ENCODE measurements at places on chromosomes 12 and 14.

GRCh38 chr14:60645126-60645741 lies 4.0 kb downstream of the SIX1 start:
- no peak for DNase-seq

GRCh38 chr14:52935833-52936232 lies 15.0 kb downstream of the FERMT2 start:
- DNase-seq, result no peak

DNA sequence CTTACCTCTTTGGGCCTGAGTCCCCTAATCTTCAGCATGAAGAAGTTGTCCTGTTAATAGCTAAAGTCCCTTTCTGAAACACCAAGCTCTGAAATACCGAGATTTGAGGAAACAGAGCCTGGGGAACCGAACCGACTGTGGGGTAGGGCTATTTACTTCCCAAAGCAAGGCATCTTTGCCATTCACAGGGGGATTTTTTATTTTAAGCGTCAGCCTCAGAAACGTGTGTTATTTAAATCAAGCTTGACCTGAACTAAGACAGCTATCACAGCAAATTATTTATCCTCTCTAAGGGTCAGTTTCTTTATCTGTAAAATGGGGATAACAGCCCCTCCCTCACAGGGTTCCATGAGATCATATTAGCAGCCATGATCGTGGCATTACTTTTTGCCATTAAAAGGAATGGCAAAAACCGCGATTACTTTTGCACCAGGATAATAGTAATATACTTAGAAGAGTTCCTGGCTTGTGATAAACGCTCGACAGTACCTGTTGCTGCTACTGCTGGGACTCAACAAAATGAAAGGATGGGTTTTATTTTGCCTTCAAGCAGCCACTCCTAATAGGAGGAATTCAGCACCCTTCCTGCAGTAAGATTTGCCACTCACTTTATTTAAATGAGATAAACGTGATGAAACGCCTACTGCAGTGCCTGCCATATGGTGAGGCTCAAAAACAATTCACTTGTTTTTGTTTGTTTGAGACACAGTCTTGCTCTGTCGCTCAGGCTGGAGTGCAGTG lies 1.3 kb upstream of the CORO1C start:
- no peak for DNase-seq

DNA sequence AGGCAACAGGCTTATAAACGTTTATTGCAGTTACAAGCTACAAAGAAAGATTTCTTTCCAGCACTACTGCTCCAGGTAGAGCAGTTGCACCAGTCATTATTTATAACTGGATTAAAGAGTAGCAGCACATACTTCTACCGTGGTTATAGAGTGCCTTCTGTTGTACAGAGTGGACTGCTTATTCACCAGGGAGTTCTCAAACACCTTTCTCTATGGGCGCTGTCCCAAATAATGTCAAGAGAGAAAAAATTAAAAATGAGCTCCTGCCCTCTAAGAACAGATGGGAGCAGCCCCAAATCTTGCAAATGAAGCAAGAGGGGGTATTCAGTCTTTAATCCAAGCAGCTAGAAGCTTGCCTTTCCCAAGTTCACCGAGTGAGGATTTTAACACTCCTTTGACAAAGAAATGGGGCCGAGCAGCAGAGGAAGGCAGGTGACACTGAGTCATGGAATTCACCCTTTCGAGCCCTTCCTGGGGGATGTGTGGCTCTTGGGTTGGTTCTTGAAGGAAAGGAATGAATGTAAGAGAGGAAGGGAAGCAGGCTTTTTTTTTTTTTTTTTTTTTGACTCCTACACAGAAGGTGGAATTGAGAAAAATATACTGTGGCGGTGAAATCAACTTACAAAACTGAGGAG lies 181.2 kb downstream of the PRKCH start:
- DNase-seq, result no peak

DNA sequence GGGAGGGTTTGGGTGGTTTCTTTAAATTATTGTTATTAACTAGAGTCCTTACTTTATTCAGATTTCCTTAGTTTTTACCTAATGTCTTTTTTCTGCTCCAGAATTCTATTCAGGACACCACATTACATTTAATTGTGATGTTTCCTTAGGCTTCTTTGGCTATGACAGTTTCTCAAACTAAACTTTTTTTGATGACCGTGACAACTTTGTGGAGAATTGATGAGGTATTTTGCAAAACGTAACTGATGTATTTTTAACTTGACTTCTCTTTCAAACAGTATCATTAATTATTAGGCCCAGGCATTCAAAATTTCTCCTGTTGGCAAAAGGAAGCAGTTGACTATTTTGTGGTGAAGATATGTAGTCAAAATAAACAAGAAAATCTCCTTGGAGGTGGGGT lies 10.5 kb downstream of the RNASE6 start:
- no peak for DNase-seq

DNA sequence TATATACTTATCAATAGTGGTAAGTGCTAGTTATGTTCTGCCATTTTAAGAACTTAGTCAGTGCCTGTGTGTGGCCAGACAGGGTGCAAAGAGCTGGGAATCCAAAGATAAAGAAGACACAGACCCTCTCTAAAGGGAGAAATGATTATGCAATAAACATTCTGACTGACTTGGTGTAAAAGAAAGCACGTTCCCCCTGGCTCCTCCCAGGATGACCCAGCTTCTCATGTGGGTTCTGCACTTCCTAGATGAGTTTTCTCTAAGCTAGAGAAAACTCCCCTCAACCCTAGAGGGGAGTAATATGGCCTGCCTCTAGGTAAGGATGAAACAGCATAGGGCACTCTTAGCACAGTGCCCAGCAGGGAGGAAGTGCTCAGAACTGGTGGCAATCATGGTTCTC lies 231.2 kb downstream of the VRK1 start:
- DNase-seq, result no peak
